ENCODE measurements at places on chromosomes 5 and 9.

GRCh38 chr5:35188031-35188457, 42.2 kb downstream of the PRLR start:
- no peak for DNase-seq

GRCh38 chr9:13868336-13868735, 445.6 kb downstream of the NFIB start:
- DNase-seq = no peak

GRCh38 chr5:150599917-150600511, 40.4 kb upstream of the SYNPO start:
- no peak for DNase-seq

GRCh38 chr9:137977571-137978261, 100.1 kb downstream of the CACNA1B start:
- no peak for DNase-seq

DNA sequence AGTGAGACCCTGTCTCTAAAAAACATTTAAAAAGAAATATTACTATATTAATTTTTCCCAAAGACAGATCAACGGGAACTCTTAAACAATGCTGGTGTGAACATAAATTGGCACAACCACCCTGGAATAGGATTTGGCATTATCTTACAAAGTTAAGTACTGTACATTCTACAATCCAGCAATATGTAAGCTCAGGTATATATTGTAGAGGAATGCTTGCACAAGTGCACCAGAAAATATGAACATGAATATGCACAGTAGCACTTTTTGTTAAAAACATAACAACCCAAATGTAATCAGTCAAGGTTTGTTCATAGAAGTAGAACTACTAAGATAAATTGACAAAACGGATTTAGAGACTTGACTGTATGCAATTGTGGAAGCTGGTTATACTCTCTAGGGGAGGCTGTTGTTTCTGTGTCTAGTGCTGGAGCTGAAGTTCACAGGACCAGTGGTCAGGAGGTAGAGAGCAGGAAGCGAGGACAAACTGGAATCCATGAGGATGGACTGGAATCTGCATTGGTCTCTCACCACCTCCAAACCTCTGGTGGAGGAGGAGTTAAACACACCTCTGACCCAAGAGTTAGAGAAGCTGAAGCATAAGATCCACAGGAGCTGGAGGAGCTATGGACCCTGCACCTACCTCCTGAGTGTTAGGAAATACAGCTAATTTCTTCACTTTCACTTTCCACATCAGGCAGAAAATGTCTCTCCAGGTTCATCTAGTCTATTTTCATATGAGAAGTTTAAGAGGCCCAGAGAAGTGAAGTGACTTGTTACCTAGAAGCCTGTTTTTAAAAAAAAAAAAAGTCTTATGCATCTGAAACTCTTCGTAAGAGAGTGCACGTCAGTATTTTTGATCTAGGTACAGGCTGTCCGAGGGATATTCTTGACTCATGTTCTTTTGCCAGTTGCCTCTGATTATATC, 20.3 kb upstream of the RIC1 start:
- peak; percentile 45 for DNase-seq
